ENCODE measurements at places on chromosomes 7 and 10.
A peak's percentile ranks its signal among the peaks of the same experiment; 100 is the strongest.

DNA sequence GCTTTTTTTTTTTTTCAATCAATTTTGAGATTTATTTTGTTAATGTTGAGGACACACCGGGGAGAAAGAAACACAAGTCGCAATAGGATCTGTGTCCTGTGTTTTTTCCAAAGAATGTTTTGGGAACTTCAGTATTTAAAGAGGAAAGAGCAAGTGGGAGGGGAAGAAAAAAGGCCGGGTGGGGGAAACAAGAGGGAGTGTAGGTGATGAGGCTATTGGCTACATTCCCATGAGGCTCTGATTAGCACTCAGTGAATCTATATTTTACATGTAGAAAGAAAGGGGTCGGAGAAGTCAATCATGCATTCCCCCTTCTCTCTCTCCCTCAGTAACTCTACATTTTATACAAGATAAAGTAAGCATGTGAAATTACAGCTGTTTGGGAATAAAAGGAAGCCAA, 4.1 kb downstream of the ZNF680 start:
- DNase-seq = no peak

DNA sequence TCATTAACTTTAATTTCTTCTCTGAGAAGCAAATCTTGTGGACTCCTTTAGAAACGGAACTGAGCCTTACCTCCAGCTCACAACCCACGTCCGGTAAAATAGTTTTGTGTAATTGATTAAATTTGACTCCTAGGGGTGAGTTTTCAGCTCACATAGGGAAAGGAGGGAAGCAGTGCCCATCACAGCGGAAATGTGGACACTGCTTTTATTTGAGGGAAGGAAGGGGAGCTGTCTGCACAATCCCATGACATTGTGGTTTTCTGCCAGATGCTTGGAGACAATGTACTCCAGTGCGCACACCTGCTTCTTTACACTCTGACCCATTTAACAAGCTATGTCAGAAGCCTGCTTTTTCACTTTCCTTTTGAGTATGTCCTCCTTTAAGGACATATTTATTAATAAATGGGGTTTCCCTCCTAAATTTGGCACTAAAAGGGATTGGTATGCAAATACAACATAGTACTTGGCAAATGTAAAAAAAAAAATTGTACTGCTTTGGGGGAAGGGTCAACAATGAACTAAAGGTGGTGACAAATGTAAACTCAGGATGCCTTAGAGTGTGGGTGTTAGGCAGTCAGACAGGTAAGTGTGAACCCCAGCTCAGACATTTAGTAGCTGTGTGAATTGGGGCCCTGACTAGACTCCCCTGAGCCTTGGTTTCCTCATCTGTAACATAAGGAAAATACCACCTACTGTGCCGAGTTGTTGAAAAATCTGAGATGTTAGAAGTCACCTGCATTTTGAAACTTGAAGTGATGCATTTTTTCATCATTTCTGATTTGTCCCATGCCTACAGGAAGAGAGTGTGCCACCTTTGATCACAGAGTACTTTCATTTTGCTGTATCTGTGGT, 90.2 kb upstream of the KLF6 start:
- peak; percentile 36 for DNase-seq

GRCh38 chr7:106952001-106952657, 87.0 kb downstream of the PIK3CG start:
- DNase-seq = no peak

DNA sequence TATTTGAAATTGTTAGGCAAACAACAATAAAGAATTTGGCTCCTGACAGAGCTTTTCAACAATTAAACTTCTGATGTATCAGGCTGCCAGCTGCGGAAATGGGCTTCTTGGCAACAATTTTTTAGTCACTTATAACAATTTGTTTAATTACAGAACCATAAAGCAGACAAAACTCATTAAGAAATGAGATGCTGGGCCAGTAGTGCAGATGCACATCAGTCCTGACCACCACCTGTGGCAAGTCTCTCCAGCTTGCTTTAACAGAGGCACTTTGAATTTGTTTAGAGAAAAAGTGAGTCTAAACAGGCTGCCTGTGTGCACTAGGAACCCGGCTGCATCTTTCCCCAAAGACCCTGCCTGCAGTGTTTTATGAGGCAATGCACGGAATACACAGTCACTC, 1124.4 kb downstream of the NXPH1 start:
- no peak for DNase-seq

DNA sequence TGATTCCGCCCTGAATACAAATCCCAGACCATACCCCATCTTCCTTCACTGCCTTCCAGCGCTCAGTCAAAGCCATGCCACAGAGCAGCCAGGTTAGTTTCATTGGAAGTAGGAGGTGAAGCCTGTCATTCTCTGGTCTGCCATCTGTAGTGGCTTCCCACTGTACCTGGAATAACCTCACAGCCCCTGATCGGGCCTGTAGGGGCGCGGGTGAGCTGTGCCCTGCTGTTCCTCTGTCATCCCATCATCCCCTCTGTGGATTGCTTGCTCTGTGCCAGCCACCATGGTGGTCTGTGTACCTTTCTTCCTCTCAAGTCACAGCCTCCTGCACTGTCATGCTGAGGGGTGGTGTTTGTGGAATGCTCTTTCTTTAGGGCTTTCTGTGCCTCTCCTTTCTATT, 155.1 kb downstream of the ZNF22 start:
- DNase-seq = no peak

- DNase-seq = no peak
Observed at GRCh38 chr7:117808341-117808757, 64.9 kb downstream of the CTTNBP2 start.

GRCh38 chr10:129604333-129605032, 137.4 kb downstream of the MGMT start:
- no peak for DNase-seq

DNA sequence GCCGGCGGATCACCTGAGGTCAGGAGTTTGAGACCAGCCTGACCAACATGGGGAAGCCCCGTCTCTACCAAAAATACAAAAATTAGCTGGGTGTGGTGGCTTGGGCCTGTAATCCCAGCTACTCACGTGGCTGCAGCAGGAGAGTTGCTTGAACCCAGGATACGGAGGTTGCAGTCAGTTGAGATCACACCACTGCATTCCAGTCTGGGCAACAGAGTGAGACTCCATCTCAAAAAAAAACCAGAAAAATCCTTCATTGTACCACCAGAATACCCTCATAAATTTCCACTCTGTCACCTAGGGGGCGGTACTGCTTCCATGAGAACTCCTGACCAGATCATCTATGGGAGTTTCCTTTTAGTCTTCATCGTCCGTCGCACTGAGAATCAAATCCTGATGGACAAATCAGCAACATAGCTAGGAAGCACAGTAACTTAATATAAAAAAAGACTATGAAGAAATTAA, 225.8 kb upstream of the KLF14 start:
- peak; percentile 58 for DNase-seq

GRCh38 chr7:17878627-17879026, 61.7 kb downstream of the SNX13 start:
- DNase-seq = no peak

- no peak for DNase-seq
Observed at GRCh38 chr10:12833451-12833850, 168.1 kb downstream of the CCDC3 start.

DNA sequence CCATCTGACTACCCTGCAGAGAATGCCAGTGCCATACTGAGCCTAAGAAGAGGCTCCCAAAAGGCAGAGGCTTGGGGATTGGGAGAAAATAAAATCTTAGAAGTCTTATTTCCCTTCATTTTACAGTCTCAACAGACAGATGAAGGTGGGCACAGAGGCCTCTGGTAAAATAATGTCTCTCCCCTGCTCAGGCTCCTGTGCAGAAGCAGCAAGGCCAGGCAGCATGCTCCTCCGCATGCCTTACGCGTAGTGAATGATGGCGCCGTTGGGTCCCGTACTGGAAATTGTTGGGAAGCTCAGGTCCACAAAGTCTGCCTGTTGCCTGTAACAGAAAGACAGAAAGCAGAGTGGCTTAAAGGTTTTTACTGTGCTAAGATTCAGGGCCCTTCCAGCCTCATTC, 45.8 kb downstream of the XPNPEP1 start:
- no peak for DNase-seq

DNA sequence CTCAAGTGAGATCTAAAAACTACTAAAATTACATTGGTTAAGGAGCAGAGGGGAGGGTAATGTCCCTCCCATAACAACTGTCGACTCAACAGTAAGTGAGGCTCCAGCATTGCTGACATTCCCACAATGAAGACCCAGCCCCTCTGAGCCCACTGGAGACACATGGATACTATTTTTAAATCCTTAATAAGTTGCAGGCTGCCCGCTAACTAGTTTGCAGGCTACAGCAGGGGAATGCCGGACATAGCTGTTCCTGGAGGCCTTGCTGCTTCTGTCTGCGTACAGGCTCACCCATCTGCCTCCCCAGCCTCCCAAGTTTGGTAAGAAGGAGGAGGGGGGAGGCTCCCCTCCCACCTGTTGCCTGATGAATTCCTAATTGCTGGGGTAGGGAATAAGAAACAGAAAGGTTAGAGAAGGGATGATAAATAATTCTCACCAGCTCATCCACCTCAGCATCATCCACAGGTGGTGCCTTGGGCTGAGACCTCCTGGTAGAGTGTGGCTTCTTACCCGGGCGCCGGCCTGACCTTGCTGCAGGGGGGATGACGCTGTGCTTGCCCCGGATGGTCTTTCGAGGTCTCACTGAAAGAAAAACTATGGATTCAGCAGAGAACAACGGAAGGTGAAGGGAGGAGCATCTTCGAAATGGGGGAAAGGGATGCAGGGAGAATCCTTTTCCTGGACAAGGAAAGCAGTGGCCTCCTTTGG, 10.1 kb downstream of the FZD9 start:
- DNase-seq = no peak

DNA sequence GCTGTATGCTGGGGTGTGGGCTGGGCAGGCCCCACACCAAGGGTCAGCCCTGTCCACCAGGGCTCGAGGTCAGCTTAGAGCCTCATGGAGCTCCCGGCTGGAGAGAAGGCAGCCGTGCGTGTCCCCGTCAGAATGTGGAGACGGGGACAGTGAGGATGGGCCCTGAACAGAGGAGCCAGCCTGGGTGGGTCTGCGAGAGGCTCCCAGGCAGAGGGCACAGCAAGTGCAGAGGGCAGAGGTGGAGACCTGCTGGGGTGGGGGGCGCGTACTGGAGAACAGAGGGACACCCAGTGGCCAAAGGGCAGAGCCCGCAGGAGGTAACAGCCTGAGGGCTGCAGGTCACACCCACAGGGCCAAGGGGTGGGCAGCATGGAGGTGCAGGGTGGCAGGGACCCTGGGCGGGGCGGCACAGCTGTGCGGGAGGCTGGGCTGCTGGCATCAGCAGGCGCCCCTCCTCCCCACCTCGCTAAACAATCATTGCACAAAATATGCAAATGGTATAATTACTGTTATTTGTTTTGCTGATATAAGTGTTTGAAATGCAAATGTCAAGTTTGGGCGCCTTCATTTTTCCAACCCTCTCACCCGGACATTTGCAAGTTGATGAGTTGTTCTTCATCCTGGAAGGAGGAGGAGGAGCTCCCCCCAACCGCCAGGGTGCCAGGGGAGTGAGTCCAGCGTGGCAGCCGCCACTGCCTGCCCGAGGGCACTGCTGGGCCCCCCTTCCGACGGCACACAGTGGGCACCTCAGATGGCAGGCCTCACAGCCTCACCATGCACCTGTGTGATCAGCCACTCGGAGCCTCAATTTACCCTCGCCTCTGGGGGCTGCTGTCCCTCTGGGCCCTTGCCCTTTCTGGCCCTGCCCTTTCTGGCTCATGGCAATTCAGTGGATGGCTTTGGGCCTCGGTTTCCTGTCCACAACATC, 35.0 kb downstream of the ELFN1 start:
- no peak for DNase-seq

- DNase-seq = no peak
Observed at GRCh38 chr7:151776876-151777494, 99.9 kb downstream of the PRKAG2 start.

DNA sequence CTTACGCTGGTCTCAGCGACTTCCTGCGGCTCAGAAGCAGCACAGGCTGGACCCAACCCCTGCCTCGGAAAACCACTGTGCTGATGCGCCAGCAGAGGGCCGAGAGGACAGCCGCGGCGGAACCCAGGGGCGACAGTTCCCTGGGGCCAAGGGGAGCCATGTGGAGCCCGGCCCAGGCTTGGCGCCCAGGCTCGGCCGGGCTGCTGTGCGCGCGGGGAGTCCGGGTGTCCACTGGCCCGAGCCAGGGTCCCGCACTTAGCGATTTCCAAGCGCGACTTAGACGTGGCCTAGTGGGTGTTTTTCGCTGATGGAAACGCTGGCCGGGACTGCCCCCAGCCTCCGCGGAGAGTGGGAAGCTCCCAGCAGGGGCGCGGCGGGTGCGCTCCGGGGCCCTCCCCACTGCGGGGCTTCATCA, 18.6 kb upstream of the ZNF32 start:
- DNase-seq = no peak

DNA sequence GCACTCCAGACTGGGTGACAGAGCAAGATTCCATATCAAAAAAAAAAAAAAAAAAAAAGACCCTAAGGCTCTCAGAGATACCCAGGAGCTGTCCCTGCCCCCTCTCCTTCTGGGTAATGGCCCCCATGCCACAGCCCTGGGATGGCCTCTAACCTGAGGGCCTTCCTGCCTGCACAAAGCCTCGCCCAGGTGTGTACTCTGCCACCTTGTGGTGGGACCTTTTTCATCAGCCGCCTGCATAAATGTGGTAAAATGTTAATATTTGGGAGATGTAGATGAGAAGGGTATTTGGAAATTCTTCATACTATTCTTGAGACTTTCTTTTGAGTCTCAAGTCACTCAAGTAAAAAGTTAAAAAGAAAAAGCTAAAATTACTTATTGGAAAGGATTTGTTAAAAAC, 46.3 kb upstream of the RNF216 start:
- DNase-seq = peak; percentile 57

- DNase-seq = no peak
Observed at GRCh38 chr7:26284477-26284876, 7.2 kb upstream of the SNX10 start.

DNA sequence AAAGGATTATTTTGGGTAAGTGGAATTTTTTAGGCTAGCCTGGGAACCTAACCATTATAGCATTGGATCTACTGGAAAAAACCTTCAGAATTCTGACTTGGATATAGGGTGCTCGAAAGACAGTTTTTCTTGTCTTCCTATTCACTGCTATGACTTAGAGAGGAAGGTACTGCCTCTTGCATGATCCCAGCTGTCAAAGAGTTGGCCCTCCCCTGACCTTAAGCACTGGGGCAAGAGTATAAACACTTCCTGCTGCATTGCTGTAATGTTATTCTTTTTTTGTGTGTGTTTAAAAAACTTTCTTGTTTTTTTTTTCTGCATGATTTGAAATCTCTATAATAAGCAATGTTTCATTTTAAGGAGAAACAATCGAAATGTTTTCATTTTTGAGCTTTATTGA, 113.0 kb downstream of the LRMDA start:
- no peak for DNase-seq

- DNase-seq = peak; percentile 74
Observed at GRCh38 chr7:150755473-150756099, 18.4 kb downstream of the GIMAP5 start.

Data from activated naive CD4-positive, alpha-beta T cell treated with Interleukin-2 at 50 U/mL for 16 hours (primary cell).